Activated T-helper 17 cell treated with anti-CD3 and anti-CD28 coated beads, Interleukin-2, amount 50 U/mL, for 72 hours (primary cell): ENCODE measurements at places on chromosomes 6 and 20. TPM values are rescaled to one million over a fixed set of nuclear protein-coding genes. Genes with fewer than 3 reads are reported as not detected.

The ISM1 gene
- 0.34 TPM for total RNA-seq

The PARD6B gene
- total RNA-seq = 7.8 TPM

The TPBG gene
- total RNA-seq = 0.43 TPM

- ATAC-seq = no peak
Measured at GRCh38 chr6:146896062-146896813, 297.5 kb downstream of the ADGB start.

DNA sequence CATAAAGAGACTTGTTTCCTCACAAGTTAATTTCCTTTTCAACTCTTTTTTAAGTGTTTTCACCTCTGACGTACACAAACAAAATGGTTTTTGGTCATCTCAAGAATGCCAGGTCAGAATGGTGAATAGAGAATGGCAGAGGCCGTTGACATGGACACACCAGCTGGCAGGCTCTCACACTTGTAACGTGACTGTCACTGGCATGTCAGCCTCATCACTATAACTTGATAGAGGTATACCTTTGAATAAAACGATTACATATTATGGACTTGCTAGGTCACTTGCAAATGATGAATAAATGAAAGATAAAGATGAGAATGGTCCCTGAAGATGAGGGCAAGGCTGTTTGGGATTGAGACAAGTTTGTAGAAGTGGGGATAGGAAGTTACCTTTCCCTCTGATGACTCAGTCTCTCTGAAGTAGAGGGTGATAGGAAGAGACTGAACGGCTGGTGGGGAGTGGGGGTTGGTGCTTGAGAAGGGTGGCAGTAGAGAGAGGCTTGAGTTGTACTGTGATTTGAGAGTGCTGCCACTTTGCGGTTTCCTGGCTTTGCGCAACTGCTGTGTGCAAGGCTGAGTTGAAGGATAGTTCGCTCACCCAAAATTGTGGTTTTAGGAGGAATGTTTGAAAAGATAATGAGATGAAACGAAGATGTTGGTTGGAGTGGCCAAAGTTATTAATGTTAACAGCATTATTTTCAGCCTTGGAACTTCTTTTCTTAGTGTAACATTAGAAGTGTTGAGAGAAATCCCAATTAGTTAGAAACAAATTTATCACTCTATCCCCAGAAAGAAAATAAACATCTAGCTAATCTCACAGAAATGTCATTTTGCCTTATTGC is 30.3 kb downstream of the TBPL1 start:
- ATAC-seq = peak; percentile 92

GRCh38 chr6:37016995-37017394 is 11.5 kb downstream of the FGD2 start:
- no peak for ATAC-seq

DNA sequence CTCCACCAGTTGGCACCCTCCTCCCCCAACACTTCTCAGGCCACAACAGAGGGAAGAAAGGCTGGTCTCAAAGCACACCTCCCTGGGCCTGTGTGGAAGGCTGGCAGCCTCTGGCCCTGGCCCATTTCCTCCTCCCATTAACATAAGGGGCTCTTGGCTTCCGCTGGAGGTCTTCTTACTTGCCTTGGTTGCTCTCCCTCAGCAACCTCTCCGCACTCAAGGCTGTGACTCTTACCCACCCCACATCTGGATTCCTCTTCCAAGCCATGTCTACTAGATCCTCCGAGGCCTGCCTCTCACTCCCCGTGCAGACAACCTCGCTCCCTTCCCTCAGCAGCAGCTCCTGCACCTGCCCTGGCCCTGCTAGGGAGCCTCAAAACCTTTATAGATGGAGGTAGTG is 112.2 kb upstream of the PRND start:
- no peak for ATAC-seq

- ATAC-seq = no peak
Measured at GRCh38 chr6:8069631-8070284, 5.6 kb upstream of the BLOC1S5 start.
